ENCODE measurements at places on chromosomes 3 and 15.

DNA sequence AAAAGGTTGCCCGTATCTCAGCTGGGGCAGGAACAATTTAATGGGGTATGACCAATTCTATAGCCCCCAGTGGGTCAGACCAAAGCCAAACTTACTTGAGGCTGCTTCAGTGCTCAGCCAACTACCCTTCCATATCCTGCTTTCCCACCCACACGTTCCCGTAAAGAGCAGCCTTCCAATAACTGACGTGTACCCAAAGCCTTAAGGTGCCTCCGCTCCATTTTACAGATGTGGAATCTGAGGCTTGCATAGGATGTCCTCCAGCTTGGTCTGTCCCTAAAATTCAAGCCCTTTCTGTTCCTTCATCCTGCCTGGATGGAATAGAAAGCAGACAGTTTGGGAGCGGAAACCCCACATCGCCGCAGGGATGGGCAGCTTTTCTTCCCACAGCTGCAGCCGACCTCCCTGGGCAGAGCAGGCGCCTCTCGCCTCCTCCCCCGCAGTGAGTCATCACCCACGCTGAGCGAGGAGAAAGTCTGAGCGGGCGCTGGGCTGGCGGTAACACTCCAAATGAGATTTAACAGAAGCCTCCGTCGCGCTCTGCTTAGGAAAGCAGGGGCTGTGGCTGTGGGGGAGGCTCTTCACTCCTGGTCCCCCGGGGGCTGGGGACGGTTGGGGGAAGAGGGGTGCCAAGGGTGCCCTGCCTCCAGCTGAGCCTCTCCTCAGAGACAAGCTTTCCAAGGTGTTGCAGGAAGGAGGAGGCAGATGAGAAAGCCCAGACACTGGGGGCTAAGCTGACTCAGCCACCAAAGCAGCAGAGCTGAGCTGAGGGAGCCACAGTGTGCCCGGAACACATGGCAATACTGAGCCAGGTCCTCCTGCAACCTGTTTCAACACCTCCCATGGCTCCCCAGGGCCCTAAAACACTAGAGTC, 57.8 kb upstream of the HRH1 start:
- H3K4me3 ChIP-seq, result peak overlapping the region; percentile 44
- peak; percentile 58 for DNase-seq
- H3K27ac ChIP-seq, result no peak overlapping the region
- H3K36me3 ChIP-seq, result no peaks in the 10 kb centered on the region
- H3K27me3 ChIP-seq, result no peaks in the 10 kb centered on the region
- H3K4me1 ChIP-seq, result no peaks in the 10 kb centered on the region

- 0 out of 2 replicates have a peak, but pooled peaks cover 3% of the 10 kb centered on the region for H3K36me3 ChIP-seq
- H3K4me3 ChIP-seq, result no peak overlapping the region
- H3K4me1 ChIP-seq, result peaks cover 3% of the 10 kb centered on the region
- DNase-seq, result no peak
- no peak overlapping the region for H3K27ac ChIP-seq
Observed at GRCh38 chr3:178343433-178344038, 192.7 kb upstream of the KCNMB2 start.

DNA sequence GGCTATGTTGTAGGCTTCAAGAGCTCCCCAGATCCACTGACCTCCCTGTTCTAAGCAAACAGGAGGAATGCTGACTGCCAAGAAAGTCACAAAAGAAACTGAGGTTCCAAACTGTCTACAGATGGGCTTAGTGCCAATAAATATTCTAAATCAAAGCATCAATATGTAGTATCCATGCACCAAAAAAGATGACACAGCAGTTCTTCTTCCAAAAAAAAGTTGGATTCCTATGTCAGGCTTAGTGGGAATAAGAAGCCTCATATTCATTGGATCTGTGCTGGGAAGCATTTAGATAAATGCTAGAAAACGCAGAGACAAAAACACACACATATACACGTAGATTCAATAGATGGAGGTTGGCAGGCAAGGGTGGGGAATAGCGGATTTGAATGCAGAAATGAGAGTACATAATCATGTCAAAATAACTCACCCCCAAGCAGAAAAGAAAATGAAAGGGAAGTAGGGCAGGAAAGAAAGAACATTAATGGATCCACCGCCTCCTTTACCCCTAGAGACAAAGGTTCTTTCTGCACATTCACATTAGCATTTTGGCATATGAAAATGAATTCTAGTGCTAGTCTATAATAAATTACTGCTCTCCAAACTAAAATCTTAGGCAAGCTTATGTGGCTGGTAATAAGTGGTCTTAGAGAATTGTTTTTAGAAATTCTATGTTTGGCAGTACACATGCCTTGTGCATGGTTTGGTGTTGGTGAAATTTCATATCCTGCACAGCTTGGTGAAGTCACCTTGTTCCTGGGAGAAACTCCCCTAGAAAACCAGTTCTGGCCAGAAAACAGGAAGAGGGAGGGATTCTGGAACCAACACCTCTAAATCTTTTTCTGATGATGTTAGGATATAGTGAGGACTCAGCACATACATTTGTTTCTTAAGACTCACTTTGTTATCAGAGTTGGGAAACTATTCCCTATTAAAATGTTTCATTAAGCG, 283.4 kb downstream of the LSAMP start:
- no peaks in the 10 kb centered on the region for H3K27me3 ChIP-seq
- H3K4me3 ChIP-seq, result no peak overlapping the region
- H3K36me3 ChIP-seq, result no peaks in the 10 kb centered on the region
- no peaks in the 10 kb centered on the region for H3K4me1 ChIP-seq

- H3K27ac ChIP-seq, result no peak overlapping the region
- no peaks in the 10 kb centered on the region for H3K4me1 ChIP-seq
- H3K4me3 ChIP-seq, result no peak overlapping the region
- no peak for DNase-seq
- no peaks in the 10 kb centered on the region for H3K27me3 ChIP-seq
- peaks cover 15% of the 10 kb centered on the region for H3K36me3 ChIP-seq
Observed at GRCh38 chr3:146241523-146242240, 9.2 kb downstream of the PLSCR4 start.

- H3K4me3 ChIP-seq, result no peak overlapping the region
- H3K4me1 ChIP-seq, result no peaks in the 10 kb centered on the region
- H3K27me3 ChIP-seq, result no peaks in the 10 kb centered on the region
- peak; percentile 45 for DNase-seq
Observed at GRCh38 chr3:94875149-94875548, 812.3 kb downstream of the NSUN3 start.

- no peaks in the 10 kb centered on the region for H3K27me3 ChIP-seq
- H3K27ac ChIP-seq, result no peak overlapping the region
Observed at GRCh38 chr15:51856714-51857380, 27.4 kb downstream of the TMOD3 start.

DNA sequence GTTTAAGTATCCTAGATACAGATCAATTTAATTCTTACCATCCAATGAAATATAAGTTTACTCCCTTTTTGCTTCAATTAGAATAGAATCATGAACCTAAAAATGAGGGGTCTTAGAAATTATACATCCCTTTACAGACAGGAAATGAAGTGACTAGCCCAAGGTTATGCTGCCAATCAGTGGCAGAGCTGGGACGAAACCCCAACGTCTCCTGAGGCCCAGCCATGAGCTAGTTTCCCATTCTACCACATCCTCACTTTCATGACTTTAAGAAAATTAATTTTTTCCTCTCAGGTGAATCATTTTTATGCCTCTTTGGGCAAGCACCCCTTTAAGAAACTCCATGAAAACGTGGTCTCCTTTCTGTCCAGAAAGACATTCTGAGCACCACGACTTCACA, 11.2 kb downstream of the LRIG1 start:
- H3K4me1 ChIP-seq, result peaks cover 32% of the 10 kb centered on the region
- no peak for DNase-seq
- no peak overlapping the region for H3K4me3 ChIP-seq
- H3K36me3 ChIP-seq, result peaks cover 27% of the 10 kb centered on the region
- no peaks in the 10 kb centered on the region for H3K27me3 ChIP-seq
- H3K27ac ChIP-seq, result no peak overlapping the region

- no peaks in the 10 kb centered on the region for H3K4me1 ChIP-seq
- no peaks in the 10 kb centered on the region for H3K27me3 ChIP-seq
- DNase-seq, result peak; percentile 17
- H3K36me3 ChIP-seq, result peaks cover 2% of the 10 kb centered on the region
- no peak overlapping the region for H3K27ac ChIP-seq
Observed at GRCh38 chr3:141109751-141110150, 58.6 kb downstream of the SPSB4 start.

DNA sequence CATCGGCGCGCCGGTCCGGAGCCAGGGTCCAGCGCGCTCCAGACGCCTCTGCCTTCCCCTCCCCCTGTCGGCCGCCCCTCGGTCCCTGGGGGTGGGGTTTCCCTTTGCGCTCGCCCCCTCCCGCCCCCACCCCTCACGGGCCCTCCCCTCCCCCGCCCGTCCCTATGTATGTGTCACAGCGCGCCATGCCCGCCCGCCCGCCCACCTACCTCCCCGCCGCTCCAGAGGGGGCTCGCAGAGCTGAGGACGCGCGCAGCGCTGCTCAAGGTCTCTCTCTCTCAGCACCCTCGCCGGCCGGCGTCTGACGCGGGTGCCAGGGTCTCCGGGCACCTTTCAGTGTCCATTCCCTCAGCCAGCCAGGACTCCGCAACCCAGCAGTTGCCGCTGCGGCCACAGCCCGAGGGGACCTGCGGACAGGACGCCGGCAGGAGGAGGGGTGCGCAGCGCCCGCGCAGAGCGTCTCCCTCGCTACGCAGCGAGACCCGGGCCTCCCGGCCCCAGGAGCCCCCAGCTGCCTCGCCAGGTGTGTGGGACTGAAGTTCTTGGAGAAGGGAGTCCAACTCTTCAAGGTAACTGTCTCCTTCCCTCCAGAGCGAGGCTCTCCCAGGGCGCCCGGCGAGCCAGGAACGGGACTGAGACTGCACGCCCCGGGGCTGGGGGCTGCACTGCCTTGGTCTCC, at the start of gene ACAN:
ACAN (plus strand) TSS at position 196 of the 679 bp plus-strand sequence. CDS start 32,771 bp downstream, outside the sequence.
- no peak within 1 kb of the TSS for H3K27ac ChIP-seq
- peaks cover 2% of the 10 kb centered on the region for H3K36me3 ChIP-seq
- H3K4me3 ChIP-seq, result peak within 1 kb of the TSS; percentile 82
- H3K4me1 ChIP-seq, result no peaks in the 10 kb centered on the region
- DNase-seq, result peak; percentile 64

- peak overlapping the region; percentile 13 for H3K4me3 ChIP-seq
- peaks cover 15% of the 10 kb centered on the region for H3K36me3 ChIP-seq
- H3K4me1 ChIP-seq, result peaks cover 14% of the 10 kb centered on the region
- no peak overlapping the region for H3K27ac ChIP-seq
- no peaks in the 10 kb centered on the region for H3K27me3 ChIP-seq
Observed at GRCh38 chr3:12675115-12675810, 11.3 kb upstream of the RAF1 start.

GRCh38 chr3:47592066-47592795, 13.6 kb upstream of the CSPG5 start:
- no peak overlapping the region for H3K4me3 ChIP-seq
- H3K4me1 ChIP-seq, result no peaks in the 10 kb centered on the region
- H3K36me3 ChIP-seq, result peaks cover 58% of the 10 kb centered on the region
- H3K27me3 ChIP-seq, result no peaks in the 10 kb centered on the region

- no peak overlapping the region for H3K4me3 ChIP-seq
- H3K27me3 ChIP-seq, result no peaks in the 10 kb centered on the region
- no peak for DNase-seq
- no peak overlapping the region for H3K27ac ChIP-seq
- H3K36me3 ChIP-seq, result no peaks in the 10 kb centered on the region
Observed at GRCh38 chr3:5339967-5340535, 152.5 kb downstream of the EDEM1 start.
